ENCODE measurements at places on chromosomes 3 and 15.
A peak's percentile ranks its signal among the peaks of the same experiment; 100 is the strongest.

- DNase-seq, result no peak
Observed at GRCh38 chr3:73148682-73149081, 87.2 kb downstream of the EBLN2 start.

- DNase-seq, result no peak
Observed at GRCh38 chr3:13415997-13416793, 3.9 kb downstream of the NUP210 start.

DNA sequence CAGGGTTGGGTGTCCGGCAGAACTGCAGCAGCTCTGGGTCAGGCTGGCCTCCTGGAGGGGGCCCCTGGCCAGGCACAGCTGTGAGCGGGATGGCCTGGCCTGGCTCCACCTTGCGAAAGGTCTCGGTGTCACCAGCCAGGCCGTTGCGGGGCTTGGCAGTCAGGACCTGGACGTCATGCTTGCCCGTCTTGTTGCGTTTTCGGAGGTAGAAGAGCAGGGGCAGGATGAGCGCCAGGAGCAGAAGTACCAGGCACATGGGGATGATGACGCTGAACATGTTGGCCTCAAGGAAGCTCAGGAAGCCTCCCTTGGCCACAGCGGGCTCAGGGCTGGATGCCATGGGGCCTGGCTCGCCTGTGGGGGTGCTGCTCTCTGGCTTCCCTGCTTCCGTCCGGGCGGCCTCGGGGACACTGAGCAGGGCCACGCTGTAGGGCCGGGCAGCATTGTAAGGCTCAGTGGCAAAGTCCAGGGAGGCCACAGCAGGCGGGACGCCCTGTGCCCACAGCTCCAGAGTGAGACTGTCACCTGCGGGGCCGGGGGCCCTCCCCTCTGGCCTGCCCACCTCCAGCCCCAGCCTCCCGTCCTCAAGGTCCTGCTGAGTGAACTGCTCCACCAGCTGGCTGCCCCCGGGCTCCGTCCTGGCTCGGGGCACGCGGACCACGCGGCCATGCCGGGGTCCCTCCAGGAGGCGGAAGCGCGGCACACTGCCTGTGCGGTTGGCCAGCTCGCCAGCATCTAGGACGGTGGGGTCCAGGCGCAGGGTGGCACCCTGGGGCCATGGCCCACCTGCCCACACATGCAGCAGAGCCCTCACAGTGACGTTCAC is 28.1 kb downstream of the SNX33 start:
- DNase-seq, result no peak

GRCh38 chr15:67941648-67942310 is 101.9 kb upstream of the RNU6-1 start:
- no peak for DNase-seq

- peak; percentile 45 for DNase-seq
Observed at GRCh38 chr3:66498687-66499621, 1.9 kb downstream of the LRIG1 start.

DNA sequence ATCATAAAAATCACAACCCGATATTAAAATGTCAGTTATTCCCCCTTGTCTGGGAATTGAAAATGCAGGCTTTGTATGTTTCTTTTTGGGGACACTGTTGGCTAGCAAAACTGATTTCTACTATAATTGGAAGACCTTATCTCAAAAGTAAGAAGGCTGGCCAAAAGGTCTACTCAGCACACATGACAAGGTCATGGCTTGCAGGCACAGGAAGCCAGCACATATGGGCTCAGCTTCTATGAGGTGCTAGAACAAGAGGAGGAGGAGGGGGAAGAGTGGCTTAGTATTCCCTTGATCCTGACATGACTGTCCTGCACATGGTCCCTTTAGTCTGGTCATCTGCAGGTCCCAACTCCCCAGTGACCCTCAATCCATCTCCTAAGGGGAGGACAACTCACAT is 681.2 kb downstream of the SQOR start:
- DNase-seq, result no peak

GRCh38 chr3:67094774-67095173 is 96.7 kb downstream of the KBTBD8 start:
- DNase-seq, result peak; percentile 34

DNA sequence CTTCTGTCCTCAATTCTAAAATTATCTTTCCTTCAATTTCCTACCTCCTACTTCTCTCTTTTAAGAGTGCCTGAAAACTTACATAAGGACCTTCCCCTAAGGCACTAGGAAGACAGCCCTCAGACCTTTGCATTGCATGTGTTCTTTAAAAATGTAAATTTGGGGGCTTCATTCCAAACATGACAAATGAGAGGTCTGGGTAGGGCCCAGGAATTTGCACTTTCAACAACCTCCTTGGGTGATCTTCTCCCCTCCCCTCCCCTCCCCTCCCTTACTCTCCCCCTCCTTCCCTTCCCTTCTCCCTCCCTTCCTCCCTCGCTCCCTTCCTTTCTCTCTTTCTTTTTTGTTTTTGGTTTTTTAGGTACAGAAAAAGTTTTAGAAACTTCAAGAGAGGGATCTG is 18.7 kb downstream of the USF3 start:
- no peak for DNase-seq

- DNase-seq, result no peak
Observed at GRCh38 chr15:31082771-31083369, 18.7 kb downstream of the TRPM1 start.

- DNase-seq, result no peak
Observed at GRCh38 chr15:37847776-37848175, 86.7 kb upstream of the TMCO5A start.

DNA sequence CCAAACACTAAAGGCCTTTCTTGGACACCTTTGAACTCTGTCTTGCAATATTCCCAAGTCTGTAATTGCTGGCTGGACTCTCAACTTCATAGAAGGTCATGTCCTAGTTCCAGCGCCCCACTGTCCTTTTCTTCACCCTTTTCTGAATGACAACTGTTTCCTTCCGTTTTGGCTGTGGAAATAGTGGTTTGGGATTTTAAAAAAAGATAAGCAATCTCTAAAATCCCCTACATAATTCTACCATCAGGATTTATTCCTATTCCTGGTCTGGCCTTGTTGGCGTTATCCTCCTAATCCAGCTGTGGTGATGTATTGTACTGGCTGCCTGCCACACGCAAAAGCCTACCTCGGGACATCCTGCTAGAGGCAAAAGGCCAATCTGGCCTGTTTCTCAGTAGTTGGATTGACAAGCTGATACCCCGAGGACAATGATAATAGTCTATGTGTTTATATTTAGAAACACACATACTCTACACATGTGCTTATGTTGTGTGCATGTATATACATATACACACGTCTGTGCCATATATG is 440.3 kb upstream of the DPH6 start:
- DNase-seq, result peak; percentile 82

DNA sequence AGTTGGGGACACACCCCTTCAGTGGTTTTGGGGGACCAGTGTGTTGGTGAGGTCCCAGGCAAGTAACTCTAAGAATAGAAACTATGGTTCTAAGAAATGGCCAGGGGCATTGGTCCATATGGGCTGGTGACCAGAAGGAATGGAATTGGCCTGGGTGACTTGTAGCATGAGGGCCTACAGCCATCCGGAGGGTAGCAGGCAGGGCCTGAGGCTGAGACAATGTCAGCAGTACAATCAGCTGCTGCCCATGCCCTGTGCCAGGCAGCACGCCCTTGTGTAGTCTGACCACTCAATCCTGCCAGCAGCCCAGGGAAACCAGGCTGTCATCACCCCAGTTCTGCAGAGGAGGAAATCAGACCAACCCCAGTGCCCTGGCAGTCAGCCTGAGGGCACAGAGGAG is 100.6 kb downstream of the DNAJB8 start:
- DNase-seq, result no peak

GRCh38 chr15:90901175-90902039 is 1.7 kb upstream of the MAN2A2 start:
- no peak for DNase-seq

GRCh38 chr15:64640146-64640871 is 135.1 kb downstream of the RBPMS2 start:
- no peak for DNase-seq

DNA sequence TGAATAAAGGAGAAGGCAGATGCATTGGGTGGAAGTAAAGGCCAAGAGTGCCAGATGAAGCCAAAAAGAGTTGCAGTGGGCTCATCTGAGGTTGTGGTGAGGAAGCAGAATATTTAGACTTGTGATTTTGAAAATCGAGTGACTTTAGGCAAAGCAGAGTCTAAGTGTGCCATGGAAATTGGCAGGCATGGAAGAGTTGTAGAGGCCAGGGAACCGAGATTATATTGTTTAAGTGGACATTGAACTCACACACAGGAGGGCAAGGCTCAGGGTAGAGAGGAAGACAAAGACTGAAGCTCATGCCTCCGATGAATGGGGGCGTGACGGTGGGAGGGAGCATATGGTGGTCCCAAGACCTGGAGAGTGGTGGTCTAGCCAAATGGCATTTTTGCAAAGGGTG is 347.5 kb downstream of the EPHB1 start:
- DNase-seq, result no peak

DNA sequence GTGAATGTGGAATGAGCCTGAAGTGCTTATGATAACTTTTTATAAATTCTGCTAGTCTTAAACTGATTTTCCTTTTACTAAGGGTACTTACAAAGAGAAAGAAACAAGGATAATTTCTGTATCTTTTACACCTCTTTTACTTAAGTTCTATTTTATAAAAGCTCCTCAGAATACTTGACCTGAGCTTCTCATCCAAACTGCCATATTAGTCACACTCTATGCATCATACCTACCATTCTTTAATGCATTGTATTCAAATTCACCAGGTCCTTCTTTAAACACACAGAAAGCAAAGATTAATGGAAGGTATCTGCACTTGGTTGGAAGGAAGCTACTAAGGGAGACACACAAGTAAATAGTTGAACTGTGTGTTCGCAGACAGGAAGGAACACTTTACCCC is 1.6 kb upstream of the TOPAZ1 start:
- DNase-seq, result no peak

GRCh38 chr3:140443806-140444205 is 234.1 kb upstream of the TRIM42 start:
- no peak for DNase-seq

GRCh38 chr3:54641226-54642014 is 286.4 kb downstream of the LRTM1 start:
- DNase-seq, result no peak

GRCh38 chr3:64732576-64732975 is 44.8 kb upstream of the ADAMTS9 start:
- no peak for DNase-seq

DNA sequence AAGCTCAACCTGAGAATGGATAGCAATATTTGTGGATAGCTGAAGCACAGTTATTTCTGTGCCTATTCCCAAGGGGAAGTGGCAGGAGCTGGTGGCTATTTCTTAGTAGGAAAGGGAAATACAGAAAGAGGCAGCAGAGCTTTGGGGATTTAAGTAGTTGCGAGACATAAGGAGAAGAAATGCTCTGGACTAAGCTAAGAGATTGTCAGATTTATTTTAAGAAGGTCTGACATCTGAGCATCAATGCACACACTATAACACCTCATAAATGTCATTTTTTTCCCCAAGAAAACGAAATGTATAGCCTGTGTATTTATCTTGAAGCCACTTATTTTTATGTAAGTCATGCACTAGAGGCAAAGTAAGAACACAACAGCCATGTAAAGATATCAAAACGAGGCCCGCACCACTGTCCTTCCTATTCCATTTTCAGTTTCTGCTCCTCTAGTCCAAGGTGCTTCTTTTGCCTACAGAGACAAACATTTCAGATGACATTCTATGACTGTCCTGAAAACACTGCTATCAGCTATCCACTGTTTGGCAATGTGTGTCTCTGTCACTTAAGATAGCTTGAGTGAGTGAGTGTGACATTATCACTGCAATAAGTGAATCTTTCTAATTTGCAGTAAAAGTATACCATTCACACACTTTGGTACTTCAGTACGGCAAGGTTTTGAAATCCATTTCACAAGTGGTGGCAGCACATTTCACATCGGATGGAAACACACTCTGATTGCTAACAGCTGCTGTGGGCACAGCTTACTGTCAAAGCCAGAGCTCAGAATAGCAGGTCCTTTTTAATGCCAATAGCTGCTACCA is 62.7 kb upstream of the ICE2 start:
- DNase-seq, result no peak

GRCh38 chr3:99119385-99119784 is 217.9 kb upstream of the DCBLD2 start:
- no peak for DNase-seq

DNA sequence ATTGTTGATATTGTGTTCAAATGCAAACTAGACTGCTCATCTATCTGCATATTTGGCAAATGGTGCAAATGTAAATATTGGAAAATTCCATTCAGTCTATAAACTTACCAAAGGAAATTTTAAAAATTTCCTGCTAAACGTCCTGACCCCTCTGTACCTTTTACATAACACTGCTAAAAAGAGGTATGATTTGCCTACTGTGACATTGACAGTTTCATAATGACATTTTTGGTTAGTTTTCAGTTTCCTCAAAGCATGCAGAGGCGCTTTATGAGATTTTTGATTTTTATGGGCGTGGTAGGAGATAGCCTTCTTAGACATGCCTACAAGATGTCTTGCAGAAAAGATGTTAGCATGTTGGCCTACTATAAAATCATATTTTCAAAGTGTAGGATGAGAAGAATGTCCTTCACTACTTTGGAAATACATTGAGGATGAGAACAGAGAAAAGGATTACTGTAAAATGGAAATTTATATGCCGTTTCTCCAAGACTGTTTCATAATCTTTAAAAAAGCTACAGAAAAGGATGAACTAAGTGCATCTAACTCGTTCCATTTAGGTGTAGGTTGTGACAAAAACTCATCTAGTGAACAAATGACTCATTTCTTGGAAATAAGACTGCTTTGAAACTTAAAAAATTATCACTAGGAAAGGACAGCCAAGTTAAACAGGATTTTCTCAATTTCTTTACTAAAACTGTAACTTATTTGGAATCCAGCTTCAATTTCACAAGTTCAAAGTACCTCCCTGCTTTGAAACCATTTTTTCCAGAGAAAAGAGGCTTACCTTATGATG is 14.5 kb upstream of the ISLR start:
- DNase-seq, result no peak

- DNase-seq, result no peak
Observed at GRCh38 chr3:107430214-107430995, 53.2 kb downstream of the CCDC54 start.

All from right hindlimb (tissue), 1 donor.